Neural progenitor cell (in vitro differentiated cells): ENCODE measurements at places on chromosomes 4 and X. TPM values are rescaled to one million over a fixed set of nuclear protein-coding genes. Genes with fewer than 3 reads are reported as not detected.

The INTU gene
- 22.0 and 31.2 TPM in 2 replicates for total RNA-seq

The NPFFR2 gene
- 0.62 and 2.1 TPM in 2 replicates for total RNA-seq

The NOA1 gene
- total RNA-seq: 20.4 and 24.9 TPM in 2 replicates

The HPGD gene
- not detected in 2 replicates for total RNA-seq

The VCX3A gene
- total RNA-seq: 1.0 TPM in 1 of 2 replicates, not detected in the other

The CXCL1 gene
- not detected in 2 replicates for total RNA-seq

The P2RY8 gene
- 0.32 and 0.68 TPM in 2 replicates for total RNA-seq

The TLR6 gene
- total RNA-seq: 0.06 and 0.07 TPM in 2 replicates

The ARSH gene
- not detected in 2 replicates for total RNA-seq

DNA sequence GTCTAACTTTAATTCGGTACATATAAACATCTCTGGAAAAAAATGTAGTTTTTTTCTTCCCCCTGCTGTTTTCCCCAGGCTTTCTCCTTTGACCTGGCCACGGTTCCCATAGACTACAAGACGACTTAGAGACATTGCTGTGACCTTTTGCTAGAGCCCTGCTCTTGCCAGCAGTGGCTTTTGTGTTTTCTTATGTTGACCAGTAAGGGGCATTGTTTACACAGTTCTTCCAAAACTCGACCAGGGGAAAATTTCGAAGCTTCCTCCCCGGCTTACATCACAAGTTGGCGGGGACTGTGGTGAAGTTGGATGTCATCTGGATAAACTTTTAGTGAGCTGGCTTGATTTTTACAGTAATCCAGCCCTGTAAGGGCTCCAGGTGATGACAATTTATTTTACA, 9.3 kb downstream of the CCDC160 start:
- no peak overlapping the region for H3K27ac ChIP-seq
- H3K27me3 ChIP-seq: no peaks in the 10 kb centered on the region
- peaks cover 13% of the 10 kb centered on the region for H3K4me1 ChIP-seq
- peaks cover 6% of the 10 kb centered on the region for H3K36me3 ChIP-seq

- H3K36me3 ChIP-seq: no peaks in the 10 kb centered on the region
- no peaks in the 10 kb centered on the region for H3K4me1 ChIP-seq
- DNase-seq: no peak
- no peak overlapping the region for H3K4me3 ChIP-seq
- H3K27me3 ChIP-seq: no peaks in the 10 kb centered on the region
Observed at GRCh38 chr4:176193126-176193525, 2.3 kb downstream of the SPATA4 start.

DNA sequence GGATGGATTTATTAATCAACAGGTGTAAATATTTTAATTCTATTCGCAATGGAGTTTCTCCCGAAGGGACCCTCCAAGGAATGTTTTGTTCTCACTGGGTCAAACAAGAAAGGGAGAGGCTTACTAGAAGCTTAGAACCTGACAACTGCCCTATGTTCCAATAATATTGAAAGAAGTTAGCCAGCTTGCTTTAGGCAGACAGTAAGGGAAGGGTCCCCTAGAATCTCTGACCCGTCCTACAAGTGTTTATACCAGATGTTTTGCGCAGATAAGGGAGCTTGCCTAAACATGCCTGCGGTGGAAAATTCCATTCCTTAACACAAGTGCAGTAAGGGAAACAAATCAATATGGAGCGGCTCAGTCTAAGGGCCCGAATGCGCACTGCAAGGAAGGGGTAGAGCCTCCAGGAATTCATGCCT, 17.7 kb downstream of the IL21 start:
- no peak overlapping the region for H3K27ac ChIP-seq
- H3K4me1 ChIP-seq: no peaks in the 10 kb centered on the region
- H3K27me3 ChIP-seq: no peaks in the 10 kb centered on the region
- no peak for DNase-seq
- H3K36me3 ChIP-seq: no peaks in the 10 kb centered on the region

DNA sequence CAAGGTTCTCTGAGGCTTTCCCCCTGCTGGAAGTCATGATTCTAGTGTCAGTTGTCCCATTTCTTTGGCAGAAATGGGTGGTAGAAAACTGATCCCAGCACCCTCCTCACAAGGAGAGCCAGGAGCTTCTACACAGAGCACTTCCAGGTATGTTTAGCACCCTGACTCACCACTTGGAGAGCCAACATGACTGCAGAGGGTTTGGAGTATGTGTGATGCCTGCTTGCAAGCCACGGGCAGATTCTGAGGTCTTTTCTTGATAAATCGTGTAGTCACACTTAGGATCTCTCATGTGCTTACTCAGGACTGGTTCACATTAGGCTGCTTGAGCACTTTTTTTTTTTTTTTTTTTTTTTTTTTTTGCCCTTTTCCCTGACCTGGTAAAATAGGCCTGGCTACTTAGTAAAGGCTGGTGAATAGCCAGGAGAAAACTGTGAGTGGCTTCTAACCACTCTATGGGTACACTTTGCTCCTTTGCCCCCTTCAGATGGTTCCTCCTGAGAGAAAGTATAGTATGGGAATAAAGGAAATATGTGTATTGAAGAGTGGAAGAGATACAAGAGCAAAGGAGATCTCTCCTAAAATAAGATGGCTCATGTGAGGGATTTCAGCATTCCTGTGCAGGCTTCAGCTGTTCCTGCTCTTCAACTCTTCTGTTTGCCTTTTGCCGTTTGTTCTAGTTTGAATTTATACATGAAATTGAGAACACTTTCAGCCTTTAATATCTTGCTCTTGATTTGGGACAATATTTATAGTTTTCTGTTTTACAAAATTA, 103.6 kb downstream of the EMCN start:
- H3K4me1 ChIP-seq: peaks cover 7% of the 10 kb centered on the region
- H3K36me3 ChIP-seq: no peaks in the 10 kb centered on the region
- no peak overlapping the region for H3K4me3 ChIP-seq
- no peak for DNase-seq

DNA sequence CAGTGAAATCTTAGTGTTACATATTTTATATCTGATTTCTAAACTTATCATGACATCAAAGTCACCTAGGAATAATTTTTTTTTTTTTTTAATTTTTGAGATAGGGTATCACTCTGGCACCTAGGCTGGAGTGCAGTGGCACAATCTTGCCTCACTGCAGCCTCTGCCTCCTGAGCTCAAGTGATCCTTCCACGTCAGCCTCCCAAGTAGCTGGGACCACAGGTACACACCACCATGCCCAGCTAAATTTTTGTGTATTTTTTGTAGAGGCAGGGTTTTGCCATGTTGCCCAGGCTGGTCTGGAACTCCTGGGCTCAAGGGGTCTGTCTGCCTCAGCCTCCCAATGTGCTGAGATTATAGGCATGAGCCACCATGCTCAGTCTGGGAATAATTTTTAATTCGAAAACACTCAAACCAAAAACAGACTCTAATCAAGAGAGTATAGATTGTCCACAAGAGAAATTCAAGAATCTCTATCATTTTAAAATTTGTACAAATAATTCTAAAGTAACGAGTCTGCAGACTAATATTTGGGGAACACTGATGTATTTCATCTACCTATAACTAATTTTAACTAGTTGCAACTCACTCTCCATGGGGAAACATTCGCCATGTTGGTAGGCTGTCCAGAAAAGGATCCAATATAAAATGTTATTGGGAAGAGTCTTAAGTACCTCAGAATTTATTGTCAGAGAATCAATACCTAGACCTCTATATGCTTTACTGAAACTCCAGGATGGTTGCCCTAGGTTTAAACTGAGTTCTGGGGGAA, 3.4 kb downstream of the SLC7A11 start:
- no peaks in the 10 kb centered on the region for H3K27me3 ChIP-seq

GRCh38 chrX:40755291-40756249, 20.2 kb upstream of the MED14 start:
- no peaks in the 10 kb centered on the region for H3K36me3 ChIP-seq
- no peaks in the 10 kb centered on the region for H3K4me1 ChIP-seq
- H3K4me3 ChIP-seq: no peak overlapping the region
- H3K27ac ChIP-seq: no peak overlapping the region
- no peaks in the 10 kb centered on the region for H3K27me3 ChIP-seq

DNA sequence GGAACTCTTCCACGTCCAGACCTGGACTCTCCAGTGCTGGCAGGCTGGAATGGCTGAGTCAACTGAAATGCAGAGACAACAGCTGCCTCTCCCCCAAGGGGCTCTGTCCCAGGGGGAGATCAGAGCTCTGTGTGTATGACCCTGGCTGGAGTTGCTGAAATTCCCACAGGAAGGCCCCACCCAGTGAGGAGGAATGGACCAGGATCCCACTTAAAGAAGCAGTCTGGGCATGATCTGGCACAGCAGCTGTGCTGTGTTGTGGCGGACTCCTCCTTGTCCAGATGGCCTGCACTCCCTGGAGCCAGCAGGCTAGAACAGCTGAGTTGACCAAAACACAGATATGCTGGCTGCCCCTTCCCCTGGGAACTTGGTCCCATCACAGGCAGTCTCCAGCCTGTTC, 25.4 kb downstream of the C4orf17 start:
- H3K27ac ChIP-seq: no peak overlapping the region
- H3K4me3 ChIP-seq: no peak overlapping the region
- no peaks in the 10 kb centered on the region for H3K36me3 ChIP-seq
- H3K4me1 ChIP-seq: peaks cover 4% of the 10 kb centered on the region
- no peaks in the 10 kb centered on the region for H3K27me3 ChIP-seq

- H3K36me3 ChIP-seq: no peaks in the 10 kb centered on the region
- H3K27me3 ChIP-seq: no peaks in the 10 kb centered on the region
- H3K27ac ChIP-seq: no peak overlapping the region
- no peak overlapping the region for H3K4me3 ChIP-seq
- H3K4me1 ChIP-seq: peaks cover 10% of the 10 kb centered on the region
- DNase-seq: no peak
Observed at GRCh38 chr4:78720994-78721677, 55.0 kb upstream of the BMP2K start.

- H3K4me1 ChIP-seq: peaks cover 3% of the 10 kb centered on the region
- H3K4me3 ChIP-seq: peak overlapping the region; percentile 28
- H3K27ac ChIP-seq: no peak overlapping the region
- peak; percentile 81 for DNase-seq
- H3K27me3 ChIP-seq: no peaks in the 10 kb centered on the region
- no peaks in the 10 kb centered on the region for H3K36me3 ChIP-seq
Observed at GRCh38 chrX:53071604-53072417, 10.4 kb upstream of the TSPYL2 start.

- no peak overlapping the region for H3K4me3 ChIP-seq
- H3K27ac ChIP-seq: no peak overlapping the region
- H3K4me1 ChIP-seq: peaks cover 20% of the 10 kb centered on the region
- no peak for DNase-seq
Observed at GRCh38 chr4:86557526-86557925, 36.6 kb upstream of the PTPN13 start.

- H3K4me3 ChIP-seq: no peak overlapping the region
- no peaks in the 10 kb centered on the region for H3K36me3 ChIP-seq
- no peaks in the 10 kb centered on the region for H3K27me3 ChIP-seq
- H3K27ac ChIP-seq: no peak overlapping the region
- DNase-seq: peak; percentile 69
- peaks cover 36% of the 10 kb centered on the region for H3K4me1 ChIP-seq
Observed at GRCh38 chr4:182212211-182212761, 30.9 kb upstream of the TENM3 start.

- peaks cover 6% of the 10 kb centered on the region for H3K4me1 ChIP-seq
- no peaks in the 10 kb centered on the region for H3K36me3 ChIP-seq
- no peak for DNase-seq
- H3K4me3 ChIP-seq: no peak overlapping the region
Observed at GRCh38 chr4:76233967-76234678, 17.4 kb upstream of the FAM47E start.

DNA sequence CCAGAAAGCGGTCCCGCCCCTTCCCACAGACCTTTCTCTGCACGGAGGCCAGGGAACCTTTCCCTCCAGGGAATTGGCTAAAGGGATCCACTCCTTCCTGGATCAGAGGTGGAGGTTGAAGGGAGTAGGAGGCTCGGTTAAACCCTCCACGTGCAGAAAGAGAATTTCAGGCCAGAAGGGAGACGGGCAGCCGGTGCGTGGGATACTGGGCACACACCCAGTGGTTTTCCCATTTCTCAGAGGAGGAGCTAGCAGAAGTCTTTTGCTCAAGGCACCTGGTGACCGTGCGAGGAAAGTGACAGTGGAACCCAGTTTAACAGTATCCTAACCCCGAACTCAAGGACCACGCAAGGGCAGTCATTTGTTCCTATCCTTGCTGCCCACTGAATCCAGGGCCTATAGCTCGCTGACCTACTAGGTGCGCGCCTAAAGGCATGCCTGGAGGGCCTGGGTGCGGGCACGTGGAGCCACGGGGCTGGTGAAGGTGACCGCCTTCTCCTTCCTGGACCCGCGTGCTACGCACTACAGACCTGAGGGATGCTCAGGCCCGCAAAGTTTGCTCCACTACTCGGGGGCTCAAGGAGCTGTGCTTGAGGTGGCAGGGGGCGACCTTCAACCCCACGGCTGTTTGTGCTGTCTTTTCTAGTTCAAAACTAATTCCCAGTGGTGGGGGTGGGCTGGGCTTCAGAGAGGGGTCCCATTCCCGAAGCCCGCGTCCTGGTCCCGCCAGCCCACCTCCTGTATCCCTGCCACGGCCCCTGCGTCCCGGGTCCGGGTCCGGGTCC, 587 bp upstream of the AFF2 start:
- peaks cover 11% of the 10 kb centered on the region for H3K27me3 ChIP-seq
- H3K4me3 ChIP-seq: peak overlapping the region; percentile 36
- H3K36me3 ChIP-seq: no peaks in the 10 kb centered on the region
- DNase-seq: no peak
- H3K4me1 ChIP-seq: peaks cover 16% of the 10 kb centered on the region
- no peak overlapping the region for H3K27ac ChIP-seq

- DNase-seq: no peak
- no peaks in the 10 kb centered on the region for H3K27me3 ChIP-seq
- no peak overlapping the region for H3K27ac ChIP-seq
- no peaks in the 10 kb centered on the region for H3K4me1 ChIP-seq
Observed at GRCh38 chrX:9805956-9806355, 19.7 kb downstream of the SHROOM2 start.

- no peak for DNase-seq
- H3K27ac ChIP-seq: no peak overlapping the region
- no peaks in the 10 kb centered on the region for H3K36me3 ChIP-seq
- H3K4me3 ChIP-seq: no peak overlapping the region
- H3K4me1 ChIP-seq: peaks cover 5% of the 10 kb centered on the region
- H3K27me3 ChIP-seq: peaks cover 28% of the 10 kb centered on the region
Observed at GRCh38 chr4:108184453-108185049, 15.8 kb upstream of the LEF1 start.

DNA sequence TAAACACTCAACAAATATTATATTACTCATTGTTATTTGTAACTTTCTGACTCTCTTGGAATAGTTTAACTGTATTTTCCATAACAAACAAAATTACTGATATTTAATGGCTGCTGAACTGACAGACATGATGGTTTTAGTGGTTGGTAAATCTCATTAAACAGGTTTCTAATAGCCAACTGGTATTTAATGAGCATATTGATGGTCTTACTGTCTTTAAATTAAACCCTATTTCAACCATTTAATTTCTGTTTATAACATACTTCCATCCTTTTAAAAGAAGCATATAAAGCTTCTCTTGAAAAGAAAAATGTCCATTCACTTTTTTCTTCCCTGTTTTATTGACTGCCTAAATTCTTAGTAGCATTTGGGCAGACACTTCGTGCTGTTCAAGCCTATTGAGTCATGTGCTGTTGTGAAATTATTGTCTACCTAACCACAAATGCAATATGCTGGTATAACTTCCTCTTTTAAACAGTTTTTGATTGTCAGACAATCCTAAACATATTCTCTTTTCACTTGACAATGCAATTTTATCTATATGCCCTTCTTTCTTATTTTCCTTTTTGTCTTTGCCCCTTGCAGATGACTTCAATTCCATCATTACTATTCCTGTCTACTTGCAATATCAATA, 163.9 kb upstream of the SLC7A11 start:
- peaks cover 15% of the 10 kb centered on the region for H3K27me3 ChIP-seq
- no peaks in the 10 kb centered on the region for H3K36me3 ChIP-seq
- no peak overlapping the region for H3K4me3 ChIP-seq
- no peak overlapping the region for H3K27ac ChIP-seq

GRCh38 chr4:92234393-92235176, 69.2 kb upstream of the GRID2 start:
- H3K27ac ChIP-seq: no peak overlapping the region
- no peaks in the 10 kb centered on the region for H3K27me3 ChIP-seq
- no peaks in the 10 kb centered on the region for H3K36me3 ChIP-seq
- DNase-seq: no peak
- H3K4me1 ChIP-seq: no peaks in the 10 kb centered on the region
- no peak overlapping the region for H3K4me3 ChIP-seq
